ENCODE measurements at places on chromosomes 4 and X.

DNA sequence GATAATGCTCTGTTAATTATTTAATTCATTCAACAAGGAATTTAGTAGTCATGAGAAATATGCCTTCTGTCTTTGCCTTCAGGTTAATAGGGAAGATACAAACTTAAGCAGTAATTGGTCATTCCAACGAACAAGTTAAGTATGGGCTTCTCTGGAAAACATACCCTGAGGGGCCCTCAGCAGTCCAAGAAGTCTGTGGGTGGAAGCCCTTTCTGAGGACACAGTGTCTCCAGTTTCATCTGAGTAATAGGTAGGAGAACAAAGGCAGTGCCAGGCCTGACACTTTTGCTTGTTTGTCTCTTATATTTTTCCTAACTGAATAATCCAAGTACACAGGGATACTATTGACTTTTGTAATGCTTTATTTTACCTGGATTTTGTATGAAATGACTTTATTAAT, 262.5 kb downstream of the FBXW7 start:
- no peak for DNase-seq

GRCh38 chr4:181432335-181432734, 810.9 kb upstream of the TENM3 start:
- DNase-seq: no peak

DNA sequence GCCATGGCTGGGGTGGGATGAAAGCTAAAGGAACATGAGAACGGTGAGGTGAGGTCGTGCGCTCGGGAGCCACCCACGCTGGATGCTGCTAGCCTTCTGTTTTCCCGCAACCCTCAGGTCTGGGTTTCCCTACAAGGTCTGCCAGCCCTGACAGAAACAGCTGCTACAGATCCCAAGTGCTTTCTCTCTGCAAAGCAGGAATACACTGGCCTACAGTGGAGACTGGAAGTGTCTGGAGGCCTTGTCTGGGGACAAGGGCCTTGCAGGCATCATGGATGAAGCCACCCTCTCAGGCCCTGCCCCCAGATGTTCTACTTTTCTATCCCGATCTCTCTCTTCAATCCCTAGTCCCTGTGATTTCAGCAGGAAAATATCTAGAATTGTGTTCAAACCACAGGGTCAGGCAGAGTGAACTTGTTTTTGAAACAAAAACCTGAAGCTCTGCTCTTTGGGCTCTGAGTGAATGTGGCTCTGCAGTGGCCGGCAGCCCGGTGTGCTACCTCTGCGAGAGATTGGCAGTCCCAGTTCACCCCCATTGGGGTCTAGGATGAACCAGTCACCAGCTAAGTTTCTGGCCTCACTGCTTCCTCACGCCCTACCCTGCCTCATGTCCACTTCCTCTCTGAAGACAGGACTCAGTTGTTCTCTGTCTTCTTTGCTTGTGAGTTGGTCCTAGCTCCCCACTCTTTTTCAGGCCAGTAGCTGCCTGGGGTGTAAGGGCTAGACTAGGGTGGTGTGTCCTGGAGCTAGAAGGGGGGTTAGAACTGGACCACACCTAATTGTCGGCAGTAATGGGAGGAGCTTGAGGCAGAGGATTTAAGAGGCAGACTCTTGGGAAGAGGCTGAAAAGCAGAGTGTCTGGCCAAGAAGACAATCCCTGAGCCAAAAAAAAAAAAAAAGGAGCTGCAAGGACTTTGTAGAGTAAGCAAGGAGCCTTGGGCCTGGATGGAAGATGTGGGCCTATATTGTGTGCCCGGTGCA, 89.6 kb downstream of the RTL5 start:
- DNase-seq: no peak

DNA sequence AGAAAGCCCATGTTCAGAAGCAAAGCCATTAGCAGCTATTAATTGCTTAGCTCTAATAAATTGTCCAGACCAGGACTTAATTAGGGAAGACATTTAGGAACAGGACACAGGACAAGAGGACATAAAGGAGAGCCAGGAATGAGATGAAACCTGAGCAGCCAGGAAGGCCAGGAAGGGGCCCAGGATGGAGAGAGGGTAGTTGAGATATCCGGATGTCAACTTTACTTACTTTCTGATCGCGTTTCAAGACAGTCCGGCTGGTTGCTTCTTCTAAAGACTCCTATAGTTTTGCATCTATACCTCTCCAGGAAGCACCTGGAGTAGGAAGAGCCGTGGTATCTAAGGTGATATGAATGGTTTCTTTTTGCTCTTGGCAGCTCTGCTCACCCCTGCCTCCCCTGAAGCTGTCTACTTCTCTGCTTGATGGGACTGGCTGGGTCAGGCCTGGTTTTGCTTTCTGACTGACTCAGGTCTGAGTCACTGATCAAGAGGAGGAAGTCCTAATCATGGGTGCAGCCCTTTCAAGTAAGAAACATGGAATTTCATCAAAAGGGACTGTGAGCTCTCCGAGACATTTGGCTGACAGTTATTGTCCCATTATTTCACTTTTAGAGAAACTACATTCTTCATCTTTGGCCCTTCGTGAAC, 733.3 kb downstream of the RPA4 start:
- DNase-seq: no peak

- no peak for DNase-seq
These were observed 175.5 kb upstream of the GPRIN3 start for GRCh38 chr4:89482926-89483595.

DNA sequence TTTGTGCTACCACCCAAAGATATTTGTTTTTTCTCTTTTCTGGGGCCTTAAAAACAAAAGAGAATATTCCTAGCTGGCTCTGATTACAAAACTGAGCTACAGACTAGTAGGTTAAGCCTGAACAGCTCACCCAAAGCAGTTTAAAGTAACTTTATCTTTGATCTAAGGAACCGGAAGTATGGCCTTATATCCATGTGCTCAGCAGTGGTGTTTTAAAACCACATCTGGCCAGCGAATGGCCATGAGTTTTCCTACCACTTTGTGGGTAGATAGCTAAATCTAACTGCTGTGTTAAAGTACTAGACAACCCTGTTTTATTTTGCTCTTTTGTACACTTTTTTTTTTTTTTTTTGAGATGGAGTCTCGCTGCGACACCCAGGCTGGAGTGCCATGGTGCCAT, 24.6 kb downstream of the ADGRG4 start:
- no peak for DNase-seq

DNA sequence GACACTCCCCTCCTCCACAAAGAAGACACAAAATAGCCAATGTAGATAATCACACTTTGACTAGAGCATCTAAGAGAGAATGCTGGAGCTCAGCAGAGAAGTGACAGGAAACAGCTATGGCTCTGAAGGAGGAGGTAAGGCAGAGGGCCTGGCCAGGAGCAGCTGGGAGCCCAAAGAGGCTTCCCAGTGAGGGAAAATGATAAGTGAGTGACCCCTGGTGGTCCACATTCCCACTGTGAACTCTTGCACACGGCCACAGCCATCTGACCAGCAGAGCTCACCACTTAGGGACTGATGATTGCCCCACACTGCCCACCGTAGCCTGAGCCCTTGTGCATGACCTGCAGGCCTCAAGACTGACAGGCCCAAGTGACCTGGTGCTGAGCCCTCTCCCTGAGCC, 162.7 kb upstream of the GALNTL6 start:
- DNase-seq: no peak

- no peak for DNase-seq
These were observed 23.5 kb upstream of the LRBA start for GRCh38 chr4:151038452-151039157.

DNA sequence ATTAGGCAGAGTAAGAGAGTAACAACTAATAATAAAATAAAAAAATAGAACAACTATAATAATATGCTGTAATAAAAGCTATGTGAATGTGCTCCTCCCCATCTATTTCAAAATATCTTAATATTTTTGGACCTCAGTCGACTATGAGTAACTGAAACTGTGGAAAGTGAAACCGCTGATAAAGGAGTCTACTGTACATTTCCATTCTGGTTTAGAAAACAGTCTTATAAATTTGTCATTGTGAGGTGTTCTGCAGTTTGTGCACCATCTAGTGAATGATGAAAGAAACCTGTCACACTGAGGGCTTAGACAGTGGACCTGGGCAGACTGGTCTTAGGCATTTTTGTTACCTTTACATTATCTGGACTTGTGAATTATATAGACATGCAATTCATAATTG, 42.0 kb downstream of the TMEM150C start:
- no peak for DNase-seq

DNA sequence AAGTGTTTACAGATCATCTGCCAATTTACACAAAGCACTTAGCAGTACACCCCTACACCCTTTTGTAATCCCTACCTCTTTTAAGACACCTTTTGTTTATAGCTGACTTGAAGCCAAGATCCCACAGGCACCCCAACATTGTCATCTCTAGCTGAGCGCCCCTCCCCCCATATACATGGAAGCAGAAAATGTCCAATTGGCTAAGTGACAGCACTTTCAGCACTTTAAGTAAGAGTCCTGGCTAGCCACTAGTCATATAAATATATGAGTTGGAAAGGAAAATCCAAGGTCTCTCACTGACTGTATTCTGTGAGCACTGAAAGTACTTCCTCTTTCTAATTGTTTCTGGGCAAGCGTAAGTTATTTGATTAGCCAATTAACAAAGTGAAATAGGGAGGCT, 108.2 kb downstream of the NSUN7 start:
- DNase-seq: no peak

DNA sequence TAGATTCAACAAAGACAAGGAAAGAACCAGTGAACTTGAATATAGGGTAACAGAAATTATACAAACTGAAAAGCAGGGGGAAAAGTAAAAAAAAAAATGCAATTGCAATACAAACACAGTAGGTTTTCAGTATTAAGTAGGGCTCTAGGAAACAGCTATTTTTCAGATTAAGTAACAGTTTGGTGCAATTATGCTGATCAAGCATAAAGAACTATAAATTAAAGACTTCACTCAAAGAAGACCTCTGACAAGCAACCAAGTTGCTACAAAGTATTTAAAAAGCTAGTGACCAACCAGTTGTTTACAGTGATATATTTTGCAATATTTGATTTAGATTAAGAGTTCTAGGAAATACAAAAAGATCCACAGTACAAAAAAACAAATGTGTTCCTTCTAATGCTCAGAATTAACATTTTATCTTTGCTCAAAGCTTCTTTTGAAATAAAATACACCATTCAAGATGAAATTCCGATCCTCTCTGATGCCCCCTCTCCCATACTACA, 230.8 kb upstream of the FTHL17 start:
- DNase-seq: no peak

GRCh38 chr4:68167706-68168105, 38.0 kb upstream of the TMPRSS11F start:
- no peak for DNase-seq

DNA sequence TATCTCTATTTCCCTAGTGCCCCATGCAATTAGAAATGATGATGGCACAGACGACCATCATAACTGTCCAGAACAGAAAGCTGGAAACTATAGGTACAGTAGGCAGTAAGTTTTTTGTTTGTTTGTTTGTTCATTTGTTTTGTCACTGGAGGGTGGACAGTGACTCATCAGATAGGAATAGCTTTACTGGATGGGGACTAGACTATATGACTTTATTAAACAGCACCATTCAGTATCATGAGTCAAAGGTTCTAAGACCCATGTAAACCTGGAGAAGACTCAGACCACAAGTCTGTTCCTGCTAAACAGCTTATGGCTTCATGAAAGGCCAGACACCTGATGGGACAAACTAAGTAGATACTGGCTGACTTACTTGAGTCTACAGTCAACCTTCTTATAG, 38.4 kb downstream of the PLAC1 start:
- no peak for DNase-seq

GRCh38 chr4:123649250-123649644, 252.7 kb downstream of the SPRY1 start:
- DNase-seq: no peak

DNA sequence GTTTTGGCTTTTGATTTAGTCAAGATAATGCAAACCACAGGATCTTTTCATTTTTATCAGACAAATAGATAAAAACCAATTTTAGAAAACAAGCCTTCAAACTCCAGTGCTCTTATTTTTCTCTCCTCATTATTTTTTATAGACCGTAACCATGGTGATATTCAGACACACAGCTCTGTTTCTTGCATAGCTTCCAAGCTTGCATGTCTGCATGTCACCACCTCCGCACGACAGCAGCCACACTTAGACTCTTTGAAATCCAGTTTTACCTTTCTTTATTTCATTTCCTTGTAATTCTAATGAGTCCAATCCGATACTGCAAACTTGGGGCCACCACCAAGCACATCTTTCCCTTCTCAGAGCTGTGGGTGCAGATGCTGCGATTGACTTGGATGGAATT, 94.3 kb upstream of the GPM6A start:
- no peak for DNase-seq

GRCh38 chr4:177155454-177155853, 154.2 kb upstream of the NEIL3 start:
- no peak for DNase-seq

GRCh38 chrX:38806875-38807621, 5.8 kb downstream of the MID1IP1 start:
- DNase-seq: no peak

- no peak for DNase-seq
These were observed 107.7 kb downstream of the FRMPD4 start for GRCh38 chrX:12245650-12246645.

- no peak for DNase-seq
These were observed 37.3 kb upstream of the XAGE1B start for GRCh38 chrX:52553995-52554642.

DNA sequence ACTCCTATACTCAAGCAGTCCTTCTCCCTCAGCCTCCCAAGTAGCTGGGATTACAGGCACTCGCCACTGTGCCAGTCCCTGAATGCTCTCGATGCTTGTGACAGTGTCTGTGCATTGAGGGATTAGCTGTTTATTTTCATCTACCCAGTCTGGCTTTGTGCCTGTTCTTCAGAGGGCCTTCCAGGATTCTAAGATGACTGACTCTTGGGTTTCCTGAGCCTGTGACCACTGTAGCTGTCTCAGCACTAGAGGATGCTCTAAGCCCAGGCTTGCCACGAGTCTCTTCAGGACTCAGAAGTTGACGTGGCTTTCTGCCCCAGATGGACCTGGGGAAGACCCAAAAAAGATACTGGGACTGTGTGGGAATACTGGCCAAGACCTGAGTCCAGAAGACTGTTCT, 201.4 kb downstream of the ARHGAP10 start:
- no peak for DNase-seq

GRCh38 chr4:87555773-87556619, 26.8 kb upstream of the SPARCL1 start:
- no peak for DNase-seq

- DNase-seq: no peak
These were observed 22.4 kb downstream of the PAGE1 start for GRCh38 chrX:49673394-49673793.

DNA sequence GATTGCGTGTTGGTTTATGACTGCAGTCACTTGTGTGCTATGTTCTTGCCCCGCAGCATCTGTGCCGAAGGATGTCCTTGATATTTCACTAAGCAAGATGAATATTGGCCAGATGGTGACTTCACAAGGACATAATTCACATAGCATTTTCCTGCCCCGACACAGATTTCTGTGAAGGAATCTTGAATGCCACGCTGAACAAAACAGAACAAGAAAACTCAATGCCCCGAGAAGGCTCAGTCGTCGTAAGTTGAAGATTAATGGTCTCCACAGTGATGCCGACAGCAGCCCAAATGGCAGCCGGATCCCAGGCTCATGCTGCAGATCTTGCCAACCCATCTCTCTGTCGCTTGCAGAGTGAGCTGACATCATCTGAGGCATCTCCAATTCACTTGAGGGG, 145.9 kb downstream of the CPEB2 start:
- DNase-seq: no peak

All from right forelimb (tissue), 1 donor.